ENCODE measurements at places on chromosomes 2 and 18. TPM values are rescaled to one million over a fixed set of nuclear protein-coding genes. Genes with fewer than 3 reads are reported as not detected.

The TXNDC9 gene
- 29.2 TPM for polyA plus RNA-seq

The SERPINB8 gene
- polyA plus RNA-seq, result 18.4 TPM

The PPP1R7 gene
- 45.8 TPM for polyA plus RNA-seq

The GLB1L gene
- polyA plus RNA-seq, result 9.5 TPM

The GPR17 gene
- polyA plus RNA-seq, result not detected

The ITGB6 gene
- polyA plus RNA-seq, result 0.01 TPM

The CAPN10 gene
- 7.6 TPM for polyA plus RNA-seq

The FLACC1 gene
- polyA plus RNA-seq, result 1.1 TPM
